Osteoblast (primary cell): ENCODE measurements at places on chromosomes 16 and 17.

GRCh38 chr16:48617711-48618148 is 7.8 kb upstream of the N4BP1 start:
- H3K36me3 ChIP-seq: no peaks in the 10 kb centered on the region
- no peak overlapping the region for H3K27ac ChIP-seq
- DNase-seq: peak; percentile 57
- peaks cover 4% of the 10 kb centered on the region for H3K27me3 ChIP-seq

DNA sequence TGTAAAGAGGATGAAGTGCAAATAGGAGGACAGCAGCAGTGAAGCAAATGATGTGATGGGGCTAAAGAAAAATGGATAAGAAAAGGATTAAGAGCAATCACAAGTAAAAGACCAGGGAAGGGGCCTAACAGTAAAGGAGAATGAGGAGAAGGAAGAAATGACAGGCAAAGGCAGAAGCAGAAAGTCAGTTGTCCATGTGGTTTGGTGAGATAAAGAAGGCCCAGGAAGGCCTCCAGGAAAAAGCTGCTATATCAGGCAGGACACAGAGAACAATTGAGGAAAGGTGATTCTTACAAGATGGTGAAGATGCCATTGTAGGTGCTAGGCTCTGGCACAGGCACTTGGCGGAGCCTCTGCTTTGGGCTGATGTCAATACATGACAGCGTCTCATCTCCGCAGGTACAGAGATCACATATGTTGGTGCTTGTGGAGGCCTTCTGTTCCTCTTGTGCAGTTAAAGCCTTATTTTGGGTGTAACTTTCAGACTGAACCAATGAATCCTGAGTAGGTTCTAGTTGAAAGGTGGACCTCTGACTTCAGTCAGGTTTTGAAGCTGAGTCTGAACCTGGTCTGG is 18.1 kb downstream of the RDM1 start:
- peaks cover 15% of the 10 kb centered on the region for H3K27me3 ChIP-seq
- H3K36me3 ChIP-seq: no peaks in the 10 kb centered on the region
- no peak overlapping the region for H3K4me3 ChIP-seq
- H3K27ac ChIP-seq: no peak overlapping the region

- no peaks in the 10 kb centered on the region for H3K27me3 ChIP-seq
- H3K36me3 ChIP-seq: no peaks in the 10 kb centered on the region
- H3K4me3 ChIP-seq: no peak overlapping the region
- H3K4me1 ChIP-seq: no peaks in the 10 kb centered on the region
- DNase-seq: peak; percentile 68
- no peak overlapping the region for H3K27ac ChIP-seq
Measured at GRCh38 chr16:88351491-88352101, 31.2 kb upstream of the ZNF469 start.

DNA sequence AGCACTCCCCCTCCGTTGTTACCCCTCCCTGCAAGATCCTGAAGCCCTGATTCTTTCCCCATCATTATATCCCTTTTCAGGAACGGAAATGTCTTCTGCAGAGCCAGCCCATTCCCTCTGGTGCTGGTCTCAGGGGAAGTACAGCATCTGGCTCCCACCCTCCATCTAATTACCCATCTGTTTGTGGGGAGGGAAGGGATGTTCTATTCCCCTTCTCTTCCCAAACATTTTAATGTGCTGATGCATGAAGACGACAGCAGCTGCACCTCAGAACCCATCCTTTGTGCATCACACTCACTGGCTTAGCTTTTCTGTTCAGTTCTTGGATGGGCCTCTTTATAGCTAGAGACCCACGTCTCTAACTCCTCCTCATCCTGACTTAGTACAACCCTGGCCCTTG is 367.2 kb downstream of the CDH13 start:
- DNase-seq: no peak
- peaks cover 22% of the 10 kb centered on the region for H3K4me1 ChIP-seq
- H3K4me3 ChIP-seq: no peak overlapping the region
- no peaks in the 10 kb centered on the region for H3K27me3 ChIP-seq
- no peak overlapping the region for H3K27ac ChIP-seq
- no peaks in the 10 kb centered on the region for H3K36me3 ChIP-seq
